Fibroblast of pulmonary artery (primary cell): ENCODE measurements at places on chromosomes 2 and 18.

GRCh38 chr2:175241691-175242090 lies 60.2 kb upstream of the ATP5MC3 start:
- no peak for DNase-seq

DNA sequence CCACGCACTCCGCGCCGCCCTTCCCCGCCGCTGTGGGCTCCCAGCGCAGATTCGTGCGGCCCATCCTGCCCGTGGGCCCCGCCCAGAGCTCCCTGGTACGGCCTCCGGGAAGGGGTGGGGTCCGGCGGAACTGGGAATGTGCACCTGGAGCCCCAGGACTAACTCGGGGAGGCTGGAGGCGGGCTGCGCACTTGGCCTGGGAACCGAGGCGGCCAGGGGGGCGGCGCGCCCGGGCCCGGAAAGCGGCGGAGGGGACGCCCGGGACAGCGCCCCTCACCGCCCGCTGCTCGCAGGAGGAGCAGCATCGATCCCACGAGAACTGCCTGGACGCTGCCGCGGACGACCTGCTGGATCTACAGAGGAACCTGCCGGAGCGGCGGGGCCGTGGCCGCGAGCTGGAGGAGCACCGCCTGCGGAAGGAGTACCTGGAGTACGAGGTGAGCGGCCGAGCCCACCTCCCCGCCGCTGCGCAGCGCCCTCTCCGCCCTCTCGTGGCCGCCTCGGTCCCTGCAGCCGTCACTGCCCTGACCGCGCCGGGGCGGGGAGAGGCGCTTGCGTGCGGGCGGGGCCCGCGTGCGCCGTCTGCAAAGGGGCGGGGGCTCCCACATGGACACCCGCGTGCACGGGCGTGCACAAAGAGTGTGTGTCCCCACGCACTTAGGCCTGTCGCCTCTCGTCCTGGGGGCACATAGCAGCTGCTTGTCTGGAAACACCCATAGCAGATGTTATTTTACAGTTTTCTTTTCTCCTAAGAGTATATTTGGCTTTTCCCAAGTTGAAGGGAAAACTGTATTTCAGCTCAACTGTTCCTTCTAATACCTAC lies 25.2 kb downstream of the PSD4 start:
- DNase-seq: peak; percentile 68

DNA sequence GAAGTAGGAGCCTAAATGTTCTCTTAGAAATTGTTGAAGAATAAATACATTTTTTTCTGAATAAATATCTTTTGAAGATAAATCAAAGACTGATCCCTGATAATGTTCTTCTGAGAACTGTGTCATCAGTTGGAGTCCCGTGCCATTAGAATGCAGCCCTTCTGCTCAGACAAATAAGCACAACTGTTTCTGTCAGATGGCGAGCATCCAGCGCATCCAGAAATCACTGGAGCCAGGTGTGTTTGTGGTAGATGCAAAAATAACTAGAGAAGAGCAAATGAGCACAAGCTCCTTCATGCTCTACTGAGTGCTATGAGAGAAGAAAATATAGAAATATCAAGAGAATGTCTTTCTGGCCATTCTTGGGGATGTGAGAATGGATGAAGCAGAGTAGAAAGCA lies 573.7 kb downstream of the THSD7B start:
- no peak for DNase-seq

GRCh38 chr18:23826850-23827620 lies 137.8 kb downstream of the LAMA3 start:
- peak; percentile 34 for DNase-seq

GRCh38 chr2:217823626-217824025 lies 179.2 kb downstream of the TNS1 start:
- DNase-seq: no peak

GRCh38 chr2:12284487-12284886 lies 432.2 kb upstream of the TRIB2 start:
- peak; percentile 75 for DNase-seq

DNA sequence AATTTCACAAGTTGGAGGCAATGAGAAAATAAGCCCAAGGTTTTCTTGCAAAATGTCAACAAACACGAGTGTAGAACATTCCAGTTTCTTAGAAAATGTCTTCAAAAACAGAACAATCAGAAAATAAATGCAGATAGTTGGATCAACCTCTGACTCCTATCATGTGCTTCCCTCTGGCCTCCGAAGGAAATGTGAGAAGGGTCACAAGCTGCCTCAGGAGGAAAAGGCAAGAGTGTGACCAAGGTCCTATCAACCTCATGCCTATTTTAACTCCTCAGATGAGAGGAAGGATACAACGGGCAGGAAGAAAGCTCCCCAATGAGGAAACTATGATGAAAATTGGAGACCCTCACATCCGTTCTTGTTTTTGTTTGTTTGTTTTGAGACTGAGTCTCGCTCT lies 7.9 kb downstream of the SCYGR5 start:
- no peak for DNase-seq

DNA sequence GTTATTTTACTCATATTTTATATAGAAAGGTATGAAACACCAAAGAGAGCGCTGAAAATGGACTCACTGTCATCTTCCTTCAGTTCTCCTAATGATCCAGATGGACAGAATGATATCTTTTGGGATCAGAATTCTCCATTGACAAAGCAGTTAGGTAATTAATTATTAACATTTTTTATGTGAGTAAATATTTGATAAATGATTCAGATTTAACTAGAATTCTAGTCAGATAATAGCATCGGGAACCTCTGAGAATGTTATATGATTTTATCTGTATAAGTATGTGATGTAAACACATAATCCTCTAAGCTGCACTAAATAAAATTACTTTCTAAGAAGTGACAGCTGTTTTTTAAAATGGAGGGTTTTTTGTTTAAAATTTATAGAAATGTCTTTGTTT lies 2.0 kb downstream of the ETAA1 start:
- DNase-seq: no peak

DNA sequence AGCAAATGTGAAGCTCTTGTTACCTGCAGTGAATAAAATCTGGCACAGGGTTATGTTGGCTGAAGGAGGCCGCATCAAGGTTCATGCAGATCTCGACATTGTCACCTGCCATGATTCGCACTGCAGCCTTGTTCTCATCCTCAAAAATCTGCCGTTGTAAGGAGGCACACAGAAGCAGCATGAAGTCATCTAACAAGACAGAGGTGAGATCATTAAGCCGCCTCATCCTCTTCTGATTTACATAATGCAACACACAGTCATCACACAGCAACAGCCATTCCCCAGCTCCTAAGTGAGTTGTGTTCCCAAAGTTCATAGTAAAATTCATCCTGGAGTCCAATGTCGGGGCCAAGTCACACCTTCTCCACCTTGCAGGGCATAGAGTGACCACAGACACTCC lies 232.1 kb downstream of the NAPG start:
- DNase-seq: no peak

DNA sequence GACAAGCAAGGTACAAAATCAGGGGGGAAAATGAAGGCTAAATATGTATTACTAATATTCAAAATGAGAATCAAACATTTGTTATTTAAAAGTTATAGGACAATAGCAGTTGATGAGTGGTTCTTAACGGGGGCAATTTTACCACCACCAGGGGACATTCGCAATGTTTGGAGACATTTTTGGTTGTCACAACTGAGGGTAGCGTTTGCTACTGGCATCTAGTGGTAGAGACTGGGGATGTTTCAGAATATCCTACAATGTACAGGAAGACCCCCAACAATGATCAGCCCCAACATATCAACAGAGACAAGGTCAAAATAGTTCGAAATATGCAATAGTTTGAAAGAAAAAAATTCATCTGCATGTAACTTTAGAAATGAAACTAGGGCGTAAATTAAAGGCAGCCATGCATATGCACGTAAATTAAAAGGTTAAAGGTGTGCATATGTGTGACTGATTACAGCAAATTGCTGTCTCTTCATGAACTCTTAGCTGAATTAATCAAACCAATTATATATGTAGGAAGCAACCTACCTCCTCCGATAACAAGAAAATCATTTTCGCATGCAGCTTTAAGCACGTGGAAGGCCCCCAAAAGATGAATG lies 61.2 kb upstream of the CUL3 start:
- peak; percentile 4 for DNase-seq

DNA sequence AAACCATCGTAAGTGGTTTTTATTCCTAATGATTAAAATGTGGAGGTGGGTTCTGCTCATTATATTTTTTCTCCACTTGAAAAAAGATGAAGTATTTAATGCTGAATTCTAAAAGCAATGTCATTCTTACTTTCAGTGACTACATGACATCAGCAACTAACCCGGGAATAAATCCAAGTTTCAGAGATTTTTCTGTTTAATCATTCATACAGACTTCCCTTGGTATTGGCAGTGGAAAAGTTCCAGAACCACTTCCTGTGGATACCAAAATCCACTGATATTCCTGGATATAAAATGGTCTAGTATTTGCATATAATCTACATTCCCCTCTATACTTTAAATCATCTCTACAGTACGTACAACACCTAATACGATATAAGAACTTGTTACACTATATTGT lies 128.6 kb downstream of the ZNF532 start:
- peak; percentile 96 for DNase-seq

DNA sequence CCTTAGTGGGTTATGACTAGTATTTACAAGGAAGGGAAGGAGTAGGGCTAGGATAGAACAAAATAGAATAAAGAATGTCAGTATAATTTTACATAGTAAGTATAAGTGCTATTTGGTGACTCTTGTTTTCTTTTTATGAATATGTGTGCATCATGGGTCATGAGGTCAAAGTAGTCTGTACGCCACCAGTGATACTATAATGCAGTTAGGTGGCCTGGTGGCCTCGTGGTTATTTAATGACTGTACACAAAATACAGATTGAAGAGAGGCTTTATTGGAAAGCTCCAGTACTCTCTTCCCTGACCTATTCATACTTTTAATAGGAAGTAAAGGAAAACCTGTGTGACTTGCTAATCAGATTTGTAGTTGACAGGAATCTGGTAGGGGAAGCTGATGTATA lies 27.3 kb downstream of the CAB39 start:
- no peak for DNase-seq

GRCh38 chr2:150303281-150303680 lies 184.2 kb downstream of the RND3 start:
- DNase-seq: peak; percentile 18

- DNase-seq: peak; percentile 34
Measured at GRCh38 chr2:169664978-169665930, 29.0 kb downstream of the CFAP210 start.

DNA sequence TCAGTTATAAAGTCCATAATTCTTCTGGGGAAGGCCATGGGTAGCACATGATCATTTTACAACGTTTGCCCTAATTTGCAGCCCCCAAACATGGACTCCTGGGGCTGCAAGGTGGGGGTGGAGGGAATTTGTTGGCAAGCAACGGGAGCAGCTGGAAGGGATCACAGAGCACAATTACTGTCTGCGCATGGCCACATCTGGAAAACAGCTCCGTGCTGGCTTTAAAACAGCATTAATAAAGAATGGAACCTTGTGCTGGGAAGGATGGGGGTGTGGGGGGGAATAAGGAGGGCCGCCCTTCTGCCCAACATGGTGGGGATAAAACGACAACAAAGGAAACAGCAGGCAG lies 60.9 kb upstream of the SLC14A2 start:
- DNase-seq: no peak

DNA sequence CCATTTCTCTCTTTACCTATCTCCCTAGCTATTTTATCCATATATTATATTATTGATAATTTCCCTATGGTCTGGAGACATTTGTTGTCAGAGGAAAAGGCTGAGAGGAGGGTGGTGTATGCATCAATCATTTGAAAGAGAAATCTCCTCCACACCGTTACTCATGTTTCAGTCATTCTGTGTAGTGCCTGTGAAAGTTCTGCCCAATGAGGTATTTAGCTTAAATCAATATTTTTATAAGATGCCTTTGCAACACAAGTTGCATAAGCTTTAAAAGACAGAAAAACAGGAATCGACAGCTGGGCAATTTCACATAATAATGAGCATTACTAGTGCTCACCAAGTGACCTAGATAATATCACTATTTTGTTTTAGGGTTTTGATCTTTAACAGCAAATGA lies 363.7 kb upstream of the FSIP2 start:
- DNase-seq: no peak

- peak; percentile 86 for DNase-seq
Measured at GRCh38 chr2:54520687-54521086, 64.6 kb downstream of the SPTBN1 start.

GRCh38 chr2:236008006-236008405 lies 160.2 kb downstream of the GBX2 start:
- DNase-seq: no peak

DNA sequence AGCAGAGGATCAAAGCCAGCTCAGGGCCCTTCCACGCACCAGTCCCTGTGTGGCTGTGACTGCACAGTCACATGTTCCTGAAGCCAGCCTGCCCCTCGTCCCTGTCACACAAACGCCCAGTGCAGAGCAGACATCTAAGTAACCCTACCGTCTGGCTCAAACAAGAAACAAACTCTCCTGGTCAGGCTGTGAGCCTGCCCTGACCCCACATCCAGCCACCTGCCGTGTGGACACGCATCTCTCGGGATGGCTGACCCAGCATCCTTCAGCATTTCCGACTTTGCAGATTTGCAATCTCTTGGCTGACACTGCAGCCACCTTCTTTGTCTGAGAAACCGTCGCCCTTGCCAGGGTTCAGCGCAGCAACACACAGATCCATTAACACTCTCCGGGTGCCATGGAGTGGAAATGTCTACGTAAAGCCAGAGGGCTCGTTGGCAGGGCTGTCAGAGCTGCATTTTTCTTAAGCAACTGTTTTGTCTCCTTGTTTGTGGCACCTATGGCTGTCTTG lies 82.3 kb upstream of the ASAP2 start:
- no peak for DNase-seq

DNA sequence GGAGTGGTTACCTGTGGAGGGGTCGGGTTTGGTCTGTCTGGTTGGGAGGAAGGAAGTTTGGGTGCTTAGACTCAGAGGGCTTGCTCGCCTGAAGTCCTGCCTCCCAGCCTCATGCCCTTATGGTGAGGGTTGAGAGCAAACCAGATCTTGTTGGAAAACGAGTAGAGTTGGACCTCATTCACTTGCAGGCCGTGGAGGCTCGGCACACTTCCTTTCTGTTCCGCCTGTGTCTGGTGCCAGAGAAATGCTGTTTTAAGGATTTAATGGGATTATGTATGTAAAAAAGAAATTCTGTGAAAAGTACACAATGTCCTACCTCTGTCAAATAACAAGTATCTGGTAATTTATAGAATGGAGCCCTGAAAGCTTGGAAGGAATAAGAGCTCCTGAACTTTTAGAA lies 29.6 kb downstream of the GATA6 start:
- DNase-seq: no peak
